ENCODE measurements at places on chromosomes 16 and 17. TPM values are rescaled to one million over a fixed set of nuclear protein-coding genes. Genes with fewer than 3 reads are reported as not detected.

Gene CRLF3
- total RNA-seq: 16.4 TPM

Gene BAIAP3
- total RNA-seq: 0.34 TPM

Gene KLHL10
- not detected for total RNA-seq

Gene SAMD14
- 0.28 TPM for total RNA-seq

Gene TP53TG3F
- not detected for total RNA-seq

Gene NPIPA8
- not detected for total RNA-seq

Gene RAMP2
- not detected for total RNA-seq

Gene TRAP1
- 121 TPM for total RNA-seq

Gene KIF18B
- total RNA-seq: under 0.01 TPM

Gene SLC38A7
- 22.9 TPM for total RNA-seq

Gene CTF1
- 1.2 TPM for total RNA-seq

Gene SLC13A5
- total RNA-seq: 2.1 TPM

Gene ABCA10
- total RNA-seq: 1.3 TPM

Gene CD300LG
- total RNA-seq: not detected

Gene CASKIN1
- 0.34 TPM for total RNA-seq

Gene FOXJ1
- total RNA-seq: not detected

Gene CHRNE
- not detected for total RNA-seq

Gene CXCL16
- 37.5 TPM for total RNA-seq

Gene NPIPB12
- total RNA-seq: 40.9 TPM

Gene KRT33A
- 0.68 TPM for total RNA-seq

Gene ZNF23
- total RNA-seq: 10.9 TPM

Gene KRTAP9-2
- total RNA-seq: not detected

Gene BCL6B
- total RNA-seq: not detected

Gene IFI35
- 1.4 TPM for total RNA-seq

Gene TBC1D26
- total RNA-seq: under 0.01 TPM

Gene KRT32
- not detected for total RNA-seq

Gene UNC45B
- under 0.01 TPM for total RNA-seq

Gene ABCC11
- total RNA-seq: 0.34 TPM

Gene STH
- not detected for total RNA-seq

Gene TNS4
- total RNA-seq: 91.8 TPM

Gene RSPRY1
- 48.8 TPM for total RNA-seq

Gene TCAP
- total RNA-seq: 0.36 TPM

All from nasal cavity respiratory epithelium epithelial cell of viscerocranial mucosa (primary cell).